ENCODE measurements at places on chromosomes 1 and 21.

- no peak for DNase-seq
Observed at GRCh38 chr1:14142397-14143100, 442.6 kb downstream of the PRDM2 start.

DNA sequence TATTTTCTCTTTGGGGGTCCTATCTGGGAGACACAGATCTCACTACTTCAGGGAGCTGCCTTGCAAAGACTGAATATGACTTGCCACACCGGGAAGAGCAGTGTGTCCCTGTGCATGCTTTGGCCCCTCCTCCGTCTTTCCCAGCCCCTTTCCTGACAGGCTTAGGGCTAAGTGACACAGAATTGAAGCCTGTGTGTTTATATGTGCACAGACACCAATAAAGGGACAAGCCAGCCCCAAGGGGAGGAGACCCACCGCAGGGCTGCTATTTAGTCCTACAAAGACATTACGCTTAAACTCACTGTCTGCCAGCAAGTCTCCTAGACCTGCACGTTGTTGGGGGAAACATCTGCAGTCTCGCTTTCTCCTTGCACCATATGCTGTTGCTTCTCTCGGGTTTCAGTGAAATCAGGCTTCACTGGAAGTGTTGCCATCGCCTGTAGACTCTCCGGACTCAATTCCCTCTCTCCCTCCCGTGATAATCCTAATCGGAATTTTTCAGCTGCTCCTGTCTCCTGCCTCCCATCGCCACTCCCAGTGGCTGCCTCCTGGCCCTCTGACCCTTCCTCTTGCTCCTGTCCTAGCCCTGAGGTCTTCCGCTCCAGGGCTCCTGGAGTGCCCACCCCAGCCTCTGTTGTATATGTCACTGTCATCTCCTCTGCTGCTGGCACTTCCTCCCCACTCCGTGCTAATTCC, 58.5 kb upstream of the LRRC53 start:
- DNase-seq = peak; percentile 13

- no peak for DNase-seq
Observed at GRCh38 chr1:156063997-156064285, 3.0 kb downstream of the RAB25 start.

GRCh38 chr1:166785987-166786386, 53.3 kb upstream of the POGK start:
- peak; percentile 4 for DNase-seq

DNA sequence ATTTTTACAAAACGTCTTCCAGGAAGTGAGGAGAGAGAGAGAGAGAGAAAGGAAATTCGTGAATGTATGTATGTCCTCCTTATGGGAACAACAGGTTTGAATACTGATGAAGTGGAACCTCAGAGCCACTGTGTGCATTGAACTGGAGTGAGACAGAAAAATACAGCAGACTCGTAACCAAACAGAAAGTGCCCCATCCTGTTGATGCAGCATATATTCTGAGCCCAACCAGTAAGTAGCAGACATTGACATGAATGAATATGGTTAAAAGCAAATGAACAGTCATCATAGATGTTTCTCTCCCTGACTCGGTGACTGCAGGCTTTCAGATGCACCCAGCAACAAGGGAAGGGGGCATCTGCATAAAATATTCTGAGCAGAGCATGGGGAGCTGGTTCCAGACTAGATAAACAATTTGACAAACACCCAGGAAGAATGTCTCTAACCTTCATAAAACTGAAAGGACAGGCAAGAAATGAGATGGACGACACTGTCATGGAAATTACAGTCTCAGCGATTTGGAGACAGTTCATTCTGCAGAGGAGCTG, 471.0 kb upstream of the PBX1 start:
- DNase-seq = no peak

DNA sequence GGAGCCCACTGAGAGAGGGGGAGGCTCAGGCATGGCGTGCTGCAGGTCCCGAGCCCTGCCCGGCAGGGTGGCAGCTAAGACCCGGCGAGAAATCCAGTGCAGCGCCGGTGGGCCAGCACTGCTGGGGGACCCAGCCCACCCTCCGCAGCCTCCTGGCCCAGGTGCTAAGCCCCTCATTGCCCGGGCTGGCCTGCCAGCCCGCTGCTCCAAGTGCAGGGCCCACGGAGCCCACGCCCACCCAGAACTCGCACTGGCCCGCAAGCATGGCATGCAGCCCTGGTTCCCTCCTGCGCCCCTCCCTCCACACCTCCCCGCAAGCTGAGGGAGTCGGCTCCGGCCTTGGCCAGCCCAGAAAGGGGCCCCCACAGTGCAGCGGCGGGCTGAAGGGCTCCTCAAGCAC, 61.5 kb downstream of the C21orf91 start:
- DNase-seq = no peak

- no peak for DNase-seq
Observed at GRCh38 chr1:200518524-200518923, 102.0 kb downstream of the KIF14 start.

DNA sequence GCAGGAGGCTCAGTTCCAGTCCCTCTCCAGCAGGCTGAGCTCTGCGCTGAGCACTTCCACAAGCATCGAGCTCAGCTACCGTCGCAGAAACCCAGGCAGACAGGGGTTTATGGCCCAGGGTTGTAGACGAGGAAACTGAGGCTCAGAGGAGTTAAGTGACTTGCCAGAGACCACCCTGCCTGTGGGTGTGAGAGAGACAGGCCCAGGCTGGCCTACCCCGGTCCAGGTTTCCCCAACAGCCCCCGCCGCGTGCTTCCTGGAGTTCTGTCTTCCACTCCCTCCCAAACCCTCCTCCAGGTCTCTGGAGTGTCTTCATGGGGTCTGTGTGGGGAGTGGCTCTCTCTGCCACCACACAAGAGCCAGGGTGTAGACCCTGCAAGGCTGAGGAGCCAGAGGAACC, 615.9 kb downstream of the PTPRU start:
- DNase-seq = no peak

DNA sequence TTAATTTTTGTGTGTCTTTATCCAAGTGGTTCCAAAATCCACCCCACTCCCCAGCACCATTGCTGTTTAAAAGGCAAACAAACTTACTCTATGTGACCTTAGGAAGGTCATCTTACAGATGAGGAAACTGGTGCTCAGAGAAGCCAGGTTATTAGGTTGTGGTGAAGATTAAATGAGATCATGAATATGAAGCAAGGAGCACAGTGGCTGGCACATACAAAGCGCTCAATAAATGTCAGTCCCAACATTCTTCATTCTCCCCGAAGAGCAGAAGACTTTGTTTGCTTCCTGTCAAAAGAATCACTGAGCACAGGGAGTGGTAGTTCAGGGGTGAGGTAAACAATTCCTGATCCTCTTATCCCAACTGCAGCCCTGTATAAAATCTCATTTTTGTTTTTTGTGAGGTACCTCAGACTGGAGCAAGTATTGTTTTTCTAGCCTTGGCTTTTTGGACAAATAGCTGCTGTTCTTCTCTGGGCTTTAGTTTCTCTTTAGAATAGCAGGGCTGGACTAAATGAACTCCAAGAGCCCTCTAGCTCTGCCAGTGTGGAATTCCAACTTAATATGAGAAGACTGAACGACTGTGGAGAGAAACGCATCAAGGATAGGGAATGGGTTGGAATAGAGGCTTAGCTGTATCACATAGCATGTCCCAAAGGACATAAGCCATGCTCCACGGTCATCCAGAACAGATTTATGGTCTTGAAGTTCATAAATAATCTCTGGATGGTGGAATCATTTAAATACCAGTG, 455.3 kb upstream of the USP24 start:
- no peak for DNase-seq

DNA sequence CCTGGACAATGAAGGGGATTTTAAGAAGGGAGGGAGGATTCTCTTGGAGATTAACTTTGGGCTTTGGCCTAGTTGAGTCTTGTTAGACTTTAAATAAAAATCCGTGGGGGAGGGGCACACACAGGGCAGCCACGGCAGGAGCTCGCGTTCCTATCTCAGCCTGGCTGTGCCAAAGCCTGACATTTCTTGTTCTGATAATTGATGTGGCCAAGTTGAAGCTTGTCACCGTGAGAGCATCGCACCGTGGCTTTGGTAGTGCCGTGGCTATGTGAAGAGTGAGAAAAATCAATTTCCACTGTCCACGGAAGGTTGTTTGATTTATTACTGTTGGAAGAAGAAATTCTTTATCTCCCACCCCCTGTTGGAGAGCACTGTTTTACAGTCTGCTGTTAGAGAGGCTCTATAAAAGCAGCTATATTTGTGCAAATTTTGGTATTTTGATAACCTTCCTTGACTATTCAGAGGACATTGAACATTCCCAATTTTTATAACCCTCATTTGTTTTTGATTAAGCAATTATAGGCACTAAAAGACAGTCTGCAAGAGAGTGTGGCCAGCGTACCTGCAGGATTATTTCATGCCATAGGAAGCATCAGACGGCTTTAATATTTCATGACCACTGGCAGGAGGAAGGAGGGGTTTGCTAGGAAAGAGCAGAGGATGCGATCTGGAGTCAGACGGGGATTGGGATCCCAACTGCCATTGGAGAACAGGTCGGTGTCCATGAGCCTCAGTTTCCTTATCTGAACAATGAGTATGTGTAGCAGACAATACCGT, 160.7 kb downstream of the KAZN start:
- DNase-seq = no peak

DNA sequence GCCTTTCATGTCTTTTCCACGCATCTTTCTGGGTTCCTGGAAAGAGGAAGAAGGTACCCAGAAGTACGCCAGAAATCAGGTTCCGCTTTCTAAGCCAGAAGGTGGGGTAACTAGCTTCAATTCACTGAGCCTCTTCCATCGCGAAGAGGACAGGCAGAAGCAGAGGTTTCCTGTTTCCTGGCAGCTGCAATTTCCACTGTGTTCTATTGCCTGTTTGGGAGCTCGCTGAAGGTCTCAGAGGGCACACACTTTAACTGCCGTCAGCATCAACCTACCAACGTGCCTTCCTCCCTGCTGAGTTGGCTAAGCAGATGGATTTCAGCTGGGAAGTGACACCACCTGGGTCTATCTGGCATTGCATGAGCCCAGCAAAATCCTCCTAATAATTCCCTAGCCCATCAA, 10.0 kb downstream of the NCF2 start:
- peak; percentile 73 for DNase-seq

- DNase-seq = no peak
Observed at GRCh38 chr1:61143821-61144424, 61.6 kb downstream of the NFIA start.

DNA sequence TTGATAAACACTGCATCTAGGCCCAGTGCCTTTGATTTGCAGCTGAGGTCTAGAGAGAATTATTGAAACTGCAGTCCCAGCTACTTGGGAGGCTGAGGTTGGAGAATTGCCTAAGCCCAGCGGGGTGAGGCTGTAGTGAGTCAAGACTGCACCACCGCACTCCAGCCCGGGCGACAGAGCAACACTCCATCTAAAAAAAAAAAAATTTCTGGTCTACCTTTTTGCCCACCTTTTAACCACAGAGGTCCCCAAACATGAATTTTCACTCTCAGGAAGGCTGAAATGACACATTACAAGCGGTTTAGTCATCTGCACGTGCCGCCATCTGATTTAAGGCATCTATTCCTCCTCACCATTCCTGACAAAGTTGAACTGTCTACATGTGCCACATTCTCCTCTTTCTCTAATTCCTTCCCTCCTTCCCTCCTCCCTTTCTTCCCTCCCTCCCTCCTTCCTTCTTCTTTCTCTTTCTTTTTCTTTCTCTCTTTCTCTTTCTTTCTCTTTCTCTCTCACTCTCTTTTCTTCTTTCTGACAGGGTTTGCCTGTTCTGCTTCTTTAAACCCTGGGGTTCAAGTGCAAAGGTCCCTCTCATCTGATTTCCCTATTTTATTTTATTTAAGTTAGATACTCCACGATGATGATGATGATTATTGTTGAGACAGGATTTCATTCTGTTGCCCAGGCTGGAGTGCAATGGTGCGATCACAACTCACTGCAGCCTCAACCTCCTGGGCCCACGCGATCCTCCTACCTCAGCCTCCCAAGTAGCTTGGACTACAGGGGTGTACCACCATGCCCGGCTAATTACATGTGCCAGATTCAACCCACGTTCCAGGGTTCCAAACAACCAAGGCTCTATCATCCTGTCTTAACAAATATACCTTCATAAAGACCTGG, 3.0 kb upstream of the SOD1 start:
- no peak for DNase-seq

DNA sequence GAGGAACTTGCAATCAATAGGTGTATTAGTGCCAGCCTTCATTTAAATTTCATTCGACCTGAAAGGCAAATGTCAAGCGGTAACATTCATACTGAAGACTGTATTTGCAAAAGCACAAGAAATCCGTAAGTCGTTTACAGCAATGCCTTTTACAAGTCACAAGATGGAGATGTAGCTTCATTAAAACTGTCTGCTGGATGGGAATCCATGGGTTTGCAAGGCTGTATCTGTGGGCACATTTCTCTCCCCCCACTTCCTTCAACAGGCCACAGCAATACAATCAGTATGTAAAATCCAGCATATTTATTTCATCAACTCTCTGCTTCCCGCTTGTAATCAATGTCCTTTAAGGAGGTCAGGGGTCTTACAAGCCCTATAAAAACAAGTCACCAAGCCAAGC, 147.1 kb downstream of the SLC45A1 start:
- peak; percentile 57 for DNase-seq

DNA sequence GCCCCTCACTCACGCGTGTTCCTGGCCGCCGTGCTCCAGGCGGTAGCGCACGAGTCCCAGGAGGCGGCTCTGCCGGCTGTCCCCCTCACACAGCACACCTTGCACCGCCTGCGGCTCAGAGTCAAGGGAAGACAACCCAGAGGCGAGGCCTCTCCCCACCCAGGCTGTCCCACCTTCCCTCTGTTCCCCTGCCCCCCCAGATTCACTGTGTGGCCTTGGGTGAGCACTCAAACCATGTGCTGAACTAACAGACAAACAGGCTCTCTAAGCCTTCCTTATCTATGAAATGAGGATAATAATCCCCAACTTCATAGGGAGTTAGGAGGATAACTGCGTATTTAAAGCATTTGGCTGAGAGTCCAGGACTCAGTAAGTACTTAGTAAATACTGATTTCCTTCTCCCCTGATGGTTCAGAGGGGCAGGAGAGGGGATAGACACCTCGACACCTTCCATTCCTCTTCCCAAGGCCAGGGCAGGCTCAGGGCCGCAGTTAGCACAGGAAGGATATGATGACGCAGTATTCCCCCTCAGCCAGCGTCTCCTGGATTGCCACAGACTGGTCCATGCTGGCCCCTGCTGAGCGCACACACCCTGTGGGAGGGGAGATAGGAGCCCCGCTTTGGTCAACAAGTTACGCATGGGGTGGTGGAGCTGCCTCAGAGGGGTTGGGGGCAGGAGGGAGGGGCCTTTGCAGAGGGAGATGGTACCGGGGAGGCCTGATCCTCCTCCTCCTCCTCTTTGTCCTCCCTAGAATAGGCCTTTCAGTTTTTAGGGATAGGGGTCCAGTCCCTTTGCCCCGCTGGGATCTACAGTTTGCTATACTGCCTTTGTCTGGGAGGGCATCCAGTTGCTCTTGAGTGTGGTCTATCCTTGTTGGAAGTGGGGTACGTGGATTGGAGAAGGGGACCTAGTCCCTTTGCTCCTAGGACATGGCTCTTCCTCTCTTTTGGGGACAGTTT, 830 bp downstream of the INPP5B start:
- peak; percentile 57 for DNase-seq

DNA sequence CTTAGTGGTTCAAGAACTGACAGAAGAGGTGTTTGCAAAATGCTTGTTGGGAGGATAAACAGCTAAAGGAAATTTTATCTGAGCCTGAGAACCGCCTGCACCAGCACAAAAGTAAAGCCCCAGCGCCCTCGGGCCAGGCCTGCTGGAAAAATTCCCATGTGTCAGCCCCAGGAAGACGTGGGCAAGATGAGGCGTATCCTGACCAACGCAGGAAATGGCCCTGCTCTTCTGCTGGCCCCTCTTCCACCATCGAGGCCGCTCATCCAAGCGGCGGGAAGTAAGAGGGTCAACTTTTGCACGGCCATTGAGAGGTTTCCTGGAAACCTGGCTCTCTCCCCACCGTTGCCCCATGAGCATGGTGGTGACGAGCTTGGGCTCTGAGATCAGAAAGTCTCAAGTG, 39.6 kb downstream of the LRRC3 start:
- DNase-seq = no peak

All from mesendoderm (in vitro differentiated cells).